ENCODE measurements at places on chromosomes 11 and 22.

DNA sequence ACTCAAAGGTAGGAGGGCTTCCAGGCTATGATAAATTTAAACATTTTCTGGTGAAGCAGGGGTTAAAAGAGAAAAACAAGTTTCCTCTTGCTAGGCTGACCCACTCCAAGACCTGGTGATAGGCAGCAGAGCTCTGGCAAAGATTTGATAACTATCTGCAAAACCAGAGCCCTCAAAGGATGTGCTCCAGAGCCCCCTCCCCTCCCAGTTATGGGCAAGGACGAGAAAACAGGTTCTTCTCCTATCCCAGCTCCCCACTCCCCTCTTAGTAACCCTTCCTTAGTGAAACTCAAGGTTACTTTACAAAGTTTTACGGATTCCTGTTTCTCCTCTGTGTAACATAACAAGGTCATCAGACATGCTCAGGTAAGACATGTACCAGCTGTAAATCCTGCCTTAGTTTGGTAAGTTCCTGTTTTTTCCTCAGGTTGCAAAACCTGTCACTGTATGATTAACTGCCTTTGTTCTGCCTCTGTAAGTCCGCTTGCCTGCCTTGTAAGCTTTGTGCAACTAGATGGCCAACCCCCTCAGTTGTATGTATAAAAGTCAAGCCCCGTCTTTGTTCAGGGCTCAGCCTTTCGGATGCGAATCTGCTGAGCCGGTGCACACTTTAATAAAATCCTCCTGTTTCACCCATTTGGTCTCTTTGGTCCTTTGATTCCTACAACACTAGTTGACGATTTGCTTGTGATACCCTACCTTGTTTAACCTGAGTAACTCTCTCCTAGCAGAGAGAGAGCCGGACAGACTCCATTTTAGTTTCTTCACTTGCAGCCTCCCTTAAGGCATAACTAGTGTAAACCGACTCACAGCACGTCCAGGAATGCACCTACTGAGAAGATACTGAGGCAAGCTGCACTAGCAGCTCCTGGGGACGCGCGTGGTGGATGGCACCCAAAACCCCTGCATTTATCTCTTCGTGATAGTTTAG, 13.9 kb downstream of the APOBEC3H start:
- peak; percentile 41 for DNase-seq

- no peak for DNase-seq
Measured at GRCh38 chr11:120244476-120245365, 4.8 kb downstream of the POU2F3 start.

DNA sequence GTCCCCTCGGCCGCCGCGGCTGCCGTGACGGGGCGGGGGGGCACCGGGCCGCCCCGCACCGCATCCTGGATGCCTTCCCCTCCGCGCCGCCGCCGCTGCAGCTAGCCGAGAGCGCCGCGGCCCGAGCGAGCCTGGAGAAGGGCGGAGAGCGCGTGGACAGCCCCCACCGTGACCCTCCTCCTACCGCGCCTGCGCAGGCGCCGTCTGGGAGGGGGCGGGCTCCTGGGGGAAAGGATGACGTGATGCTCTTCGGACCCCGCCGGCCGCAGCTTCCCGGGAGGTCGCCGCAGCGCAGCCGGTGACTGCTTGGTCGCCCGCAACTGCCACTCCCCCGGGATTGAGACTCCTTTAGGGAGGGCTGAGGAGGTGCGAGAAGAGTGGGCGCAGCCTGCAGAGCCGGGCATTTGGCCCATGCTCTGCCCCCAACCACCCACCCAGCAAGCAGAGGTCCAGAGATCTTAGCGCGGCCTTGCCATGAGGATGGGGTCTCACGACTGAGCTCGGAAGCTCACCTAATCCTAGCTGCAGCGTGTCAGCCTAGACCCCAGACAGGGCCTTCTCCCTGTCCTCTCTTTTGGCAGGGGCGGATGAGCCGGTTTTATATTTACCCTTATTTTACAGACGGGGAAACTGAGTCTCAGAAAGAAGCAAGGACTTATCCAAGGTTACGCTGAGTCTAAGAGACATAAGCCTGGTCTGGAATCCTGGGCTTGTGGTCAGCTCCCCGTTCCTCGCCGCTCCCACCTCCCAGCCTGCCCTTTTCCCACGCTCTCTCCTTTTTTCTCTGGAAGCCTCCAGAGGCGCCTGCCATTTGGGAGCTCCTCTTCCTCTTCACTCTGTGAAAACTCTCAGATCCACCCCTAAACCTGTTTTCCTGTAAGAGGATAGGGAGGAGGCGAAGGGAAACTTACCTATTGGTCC, at the start of gene DENND5A:
Gene DENND5A, minus strand, starts transcription at position 140 of the 921 bp plus-strand sequence. CDS start 281 bp downstream, outside the sequence.
- peak; percentile 86 for DNase-seq

DNA sequence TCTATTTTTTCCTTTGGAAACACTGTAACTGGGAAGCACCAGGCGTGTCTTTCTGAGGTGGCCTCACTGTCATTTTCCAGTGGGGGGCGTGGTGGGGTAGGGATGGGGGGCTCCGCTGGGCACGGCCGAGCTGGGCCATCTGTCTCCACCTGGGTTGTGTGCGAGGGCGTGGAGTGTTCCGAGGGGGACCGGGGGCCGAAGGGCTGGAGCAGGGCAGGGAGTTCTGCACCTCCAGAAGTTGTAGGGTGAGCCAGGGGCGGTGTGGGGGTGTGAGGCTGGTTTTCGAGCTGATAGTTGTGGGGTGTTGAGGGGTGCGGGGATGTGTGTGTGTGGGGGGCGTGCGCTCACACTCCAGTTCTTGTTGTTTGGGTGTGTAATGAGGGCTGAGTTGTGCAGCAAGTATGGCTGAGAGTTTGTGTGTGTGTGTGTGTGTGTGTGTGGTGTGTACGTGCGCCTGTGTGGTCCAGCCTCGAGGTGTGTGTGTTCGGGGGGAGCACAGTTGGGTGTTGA, 10.8 kb downstream of the YPEL4 start:
- DNase-seq: no peak

DNA sequence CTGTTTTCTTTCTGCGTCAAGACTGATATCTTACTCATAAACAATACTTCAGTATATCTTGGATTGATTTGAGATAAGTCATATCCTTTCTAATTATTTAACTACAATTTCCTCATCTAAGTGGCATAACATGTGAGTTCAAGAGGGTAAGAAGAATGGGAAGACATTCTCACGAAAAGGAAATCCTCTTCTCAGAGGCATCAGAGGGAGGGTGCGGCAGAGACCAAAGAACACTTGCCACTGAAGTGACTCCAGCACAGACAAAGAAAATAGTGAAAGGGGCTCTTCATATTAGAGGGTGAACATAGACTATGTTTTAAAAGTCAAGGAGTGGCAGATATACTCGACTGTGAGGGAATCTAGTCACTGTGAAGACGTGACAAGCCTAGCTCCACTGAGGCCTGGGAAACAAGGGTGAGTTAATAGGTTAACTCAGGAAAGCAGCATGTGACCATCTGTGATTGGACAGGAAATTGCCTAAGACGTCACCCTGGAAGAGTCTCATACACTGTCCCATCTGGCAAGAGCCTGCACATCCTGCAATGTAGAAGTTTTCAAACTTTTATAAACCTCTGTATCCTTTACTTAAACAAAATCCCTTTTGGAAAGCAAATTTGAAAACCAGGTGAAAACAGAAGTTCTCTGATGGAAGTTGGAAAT, 1.9 kb upstream of the MMP1 start:
- DNase-seq: no peak

DNA sequence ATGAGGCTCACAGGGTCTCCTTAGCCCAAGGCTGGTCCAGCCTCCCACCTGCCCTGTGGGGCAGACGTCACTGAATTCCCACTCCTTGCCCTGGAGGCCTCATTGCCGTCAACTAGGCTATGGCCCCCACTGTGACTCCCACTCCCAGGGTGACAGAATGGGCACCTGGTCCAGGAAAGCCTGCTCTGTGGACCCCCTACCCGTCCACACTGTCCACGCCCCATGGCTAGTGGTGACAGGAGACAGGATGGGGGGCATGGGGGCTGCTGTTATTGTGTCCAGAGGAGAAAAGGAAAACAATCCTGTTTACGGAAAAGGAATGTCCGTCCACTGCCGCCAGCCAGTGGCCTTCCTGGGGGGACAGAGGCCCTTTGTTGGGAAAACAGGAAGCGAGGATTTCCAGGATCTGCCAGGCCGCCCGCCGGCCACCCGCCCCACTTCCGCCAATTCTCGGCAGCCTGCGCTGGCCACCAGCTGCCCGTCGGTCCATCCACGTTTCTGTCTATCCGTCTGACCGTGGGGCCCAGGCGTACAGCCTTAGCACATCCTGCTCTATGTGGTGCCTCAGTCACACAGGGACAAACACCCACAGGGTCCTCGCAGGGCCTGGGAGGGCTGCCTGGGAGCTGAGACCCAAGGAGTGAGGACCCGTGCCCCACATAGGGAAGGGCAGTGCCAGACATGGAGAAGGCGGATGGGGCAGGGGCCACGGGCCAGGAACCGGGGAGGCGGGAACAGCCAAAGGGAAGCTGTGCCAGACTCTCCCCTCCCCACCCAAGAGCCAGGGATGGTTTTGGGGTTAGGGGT, 19.5 kb downstream of the CRELD2 start:
- no peak for DNase-seq

GRCh38 chr11:65416341-65416824, 6.2 kb upstream of the NEAT1 start:
- no peak for DNase-seq

DNA sequence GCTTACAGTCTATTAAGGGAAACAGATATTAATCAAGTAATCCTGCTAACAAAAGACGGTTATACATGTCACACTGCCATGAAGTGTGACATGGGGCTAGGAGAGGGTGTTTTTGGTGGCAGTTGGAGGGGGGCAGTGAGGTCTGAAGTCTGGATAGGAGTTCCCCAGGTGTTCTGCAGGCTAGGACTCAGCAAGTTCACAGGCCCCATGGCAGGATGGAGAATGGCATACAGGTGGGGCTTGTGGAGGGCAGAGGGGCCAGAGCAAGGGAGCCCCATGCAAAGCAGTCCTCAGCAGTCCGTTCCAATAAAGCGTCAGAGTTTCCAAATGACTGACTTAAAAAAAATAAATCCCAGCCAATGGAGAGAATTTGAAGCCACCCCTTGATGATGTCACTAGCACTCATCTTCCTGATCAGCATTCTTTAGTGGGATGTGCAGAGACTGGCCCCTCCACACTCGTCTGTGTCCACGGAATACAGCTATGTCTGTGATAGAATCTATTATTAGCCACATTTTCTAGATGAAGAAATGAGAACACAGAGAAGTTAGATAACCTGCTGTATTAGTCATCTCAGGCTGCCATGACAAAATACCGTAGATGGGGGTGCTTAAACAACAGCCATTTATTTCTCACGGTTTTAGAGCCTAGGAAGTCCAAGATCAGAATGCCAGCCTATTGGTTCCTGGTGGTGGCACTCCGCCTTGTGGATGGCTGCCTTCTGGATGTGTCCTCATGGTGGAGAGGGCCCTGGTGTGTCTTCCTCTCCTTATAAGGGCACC, 32.6 kb downstream of the PRDM11 start:
- no peak for DNase-seq

DNA sequence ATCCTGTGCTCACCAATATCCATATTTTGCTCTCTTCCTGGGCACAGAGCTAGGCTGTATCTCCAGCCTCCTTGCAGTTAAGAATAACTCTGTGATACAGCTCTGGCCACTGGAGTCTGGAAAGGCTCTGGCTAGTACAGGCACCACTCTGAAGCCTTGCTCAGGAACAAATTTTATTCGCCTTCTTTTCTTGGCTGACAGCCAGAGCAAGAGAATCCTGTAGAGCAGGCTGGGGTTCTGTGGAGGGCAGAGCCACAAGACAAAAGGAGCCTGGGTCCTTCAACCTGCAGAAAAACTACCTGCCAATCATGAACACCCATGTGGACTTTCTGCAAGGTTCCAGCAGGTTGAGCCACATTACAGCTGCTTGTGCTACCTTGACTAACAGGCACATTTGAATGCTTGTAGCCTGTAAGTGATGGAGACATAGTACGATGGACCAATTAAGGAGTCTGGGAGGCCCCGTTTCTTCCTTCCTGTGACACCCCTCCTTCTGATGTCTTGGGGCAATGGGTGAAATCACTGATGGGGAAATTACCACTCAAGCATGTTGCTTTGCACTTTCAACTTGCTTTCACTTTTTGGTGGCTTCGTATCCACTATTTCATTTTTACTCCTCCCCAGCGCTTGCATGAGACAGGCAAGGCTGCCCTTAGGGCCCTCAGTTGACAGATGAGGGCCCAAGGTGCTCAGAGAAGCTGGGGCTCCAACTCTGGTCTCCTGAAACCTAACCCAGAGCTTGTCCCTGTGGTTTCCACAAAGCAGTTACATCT, 267.2 kb upstream of the SYN3 start:
- DNase-seq: no peak

DNA sequence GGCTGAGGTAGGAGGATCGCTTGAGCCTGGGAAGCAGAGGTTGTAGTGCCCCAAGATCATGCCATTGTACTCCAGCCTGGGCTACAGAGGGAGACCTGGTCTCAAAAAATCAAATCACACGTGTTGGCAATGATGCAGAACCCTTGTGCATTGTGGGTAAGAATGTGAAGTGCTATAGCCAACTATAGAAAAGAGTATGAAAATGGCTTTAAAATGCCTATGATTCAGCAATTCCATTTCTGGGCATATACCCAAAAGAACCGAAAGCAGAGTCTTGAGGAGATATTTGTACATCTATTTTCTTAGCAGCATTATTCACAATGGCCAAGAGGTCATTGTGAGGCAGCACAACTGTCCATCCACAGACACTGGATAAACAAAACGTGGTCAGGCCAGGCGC, 2.6 kb upstream of the FADS3 start:
- no peak for DNase-seq

- no peak for DNase-seq
Measured at GRCh38 chr11:130534551-130534950, 86.1 kb downstream of the ADAMTS15 start.

- no peak for DNase-seq
Measured at GRCh38 chr11:125514336-125515101, 18.5 kb upstream of the FEZ1 start.

GRCh38 chr11:62061356-62062222, 62.2 kb upstream of the INCENP start:
- no peak for DNase-seq

DNA sequence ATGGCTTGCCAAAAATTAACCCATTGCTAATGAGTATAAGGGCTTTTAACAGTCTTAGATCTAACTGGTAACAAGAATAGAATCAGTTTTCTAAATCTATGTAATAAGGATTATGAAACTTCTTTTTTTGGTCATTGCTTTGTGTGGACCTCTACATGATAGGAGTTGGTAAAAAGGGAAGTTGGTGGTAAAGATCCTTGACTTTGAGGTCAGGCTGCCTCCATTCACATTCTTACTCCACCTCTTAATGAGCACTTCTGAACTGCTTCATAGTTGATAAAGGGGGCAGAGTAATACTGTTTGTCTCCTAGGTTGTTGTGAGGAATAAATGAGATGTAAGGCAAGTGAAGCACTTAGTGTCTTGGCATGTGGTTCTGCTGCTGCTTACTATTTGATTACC, 10.6 kb downstream of the EIF3M start:
- no peak for DNase-seq

DNA sequence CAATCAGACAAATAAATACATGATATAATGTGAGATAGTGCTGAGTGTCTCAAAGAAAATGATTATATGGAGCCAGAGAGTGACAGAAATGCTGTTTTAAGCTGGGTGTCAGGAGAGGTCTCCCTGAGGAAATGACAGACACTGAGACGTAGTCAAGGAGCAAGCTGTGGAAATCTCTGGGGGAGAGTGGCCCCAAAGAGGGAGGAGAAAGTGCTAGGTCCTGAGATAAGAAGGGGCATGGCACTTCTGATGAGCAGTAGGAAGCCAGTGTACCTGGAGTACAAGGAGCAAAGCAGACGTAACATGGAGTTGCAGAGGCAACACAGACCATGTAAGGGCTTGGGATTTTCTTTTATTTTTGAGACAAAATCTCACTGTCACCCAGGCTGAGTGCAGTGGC, 38.8 kb downstream of the ZNF202 start:
- no peak for DNase-seq
